ENCODE measurements at places on chromosomes 7 and 10.
A peak's percentile ranks its signal among the peaks of the same experiment; 100 is the strongest.

DNA sequence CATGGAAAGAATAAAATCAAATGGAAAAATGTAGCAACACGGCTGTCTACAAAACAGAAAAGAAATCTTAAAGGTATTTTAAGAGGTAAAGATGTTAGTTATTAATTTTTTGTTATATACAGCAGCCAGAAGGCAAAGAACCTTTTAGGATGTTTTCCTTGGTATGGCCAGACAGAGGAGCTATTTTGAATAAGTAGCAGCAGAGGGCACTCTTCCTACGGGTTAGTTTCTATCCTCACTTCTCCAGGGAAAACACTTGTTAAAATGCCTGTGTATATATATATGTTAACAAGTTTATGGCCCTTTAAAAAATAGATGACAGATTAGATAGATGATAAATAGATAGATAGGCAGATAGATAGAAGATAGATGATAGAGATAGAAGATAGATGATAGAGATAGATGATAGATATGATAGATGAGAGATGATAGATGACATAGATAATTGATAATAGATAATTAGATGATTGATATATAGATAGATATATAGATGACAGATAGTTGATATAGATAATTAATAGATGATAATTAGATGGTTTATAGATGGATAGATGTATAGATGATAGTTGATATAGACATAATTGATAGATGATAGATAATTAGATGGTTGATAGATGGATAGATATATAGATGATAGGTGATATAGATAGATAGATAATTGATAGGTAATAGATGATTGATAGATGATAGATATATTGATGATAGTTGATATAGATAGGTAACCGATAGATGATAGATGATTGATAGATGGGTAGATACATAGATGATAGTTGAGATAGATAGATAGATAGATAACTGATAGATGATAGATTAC is 57.8 kb upstream of the WIPF3 start:
- DNase-seq: peak; percentile 55

- no peak for DNase-seq
These were observed 368.8 kb downstream of the SFMBT2 start for GRCh38 chr10:7042000-7042399.

- no peak for DNase-seq
These were observed 212.4 kb upstream of the GALNT17 start for GRCh38 chr7:70919481-70920073.

- no peak for DNase-seq
These were observed 87.7 kb downstream of the NKX6-2 start for GRCh38 chr10:132698211-132698751.

DNA sequence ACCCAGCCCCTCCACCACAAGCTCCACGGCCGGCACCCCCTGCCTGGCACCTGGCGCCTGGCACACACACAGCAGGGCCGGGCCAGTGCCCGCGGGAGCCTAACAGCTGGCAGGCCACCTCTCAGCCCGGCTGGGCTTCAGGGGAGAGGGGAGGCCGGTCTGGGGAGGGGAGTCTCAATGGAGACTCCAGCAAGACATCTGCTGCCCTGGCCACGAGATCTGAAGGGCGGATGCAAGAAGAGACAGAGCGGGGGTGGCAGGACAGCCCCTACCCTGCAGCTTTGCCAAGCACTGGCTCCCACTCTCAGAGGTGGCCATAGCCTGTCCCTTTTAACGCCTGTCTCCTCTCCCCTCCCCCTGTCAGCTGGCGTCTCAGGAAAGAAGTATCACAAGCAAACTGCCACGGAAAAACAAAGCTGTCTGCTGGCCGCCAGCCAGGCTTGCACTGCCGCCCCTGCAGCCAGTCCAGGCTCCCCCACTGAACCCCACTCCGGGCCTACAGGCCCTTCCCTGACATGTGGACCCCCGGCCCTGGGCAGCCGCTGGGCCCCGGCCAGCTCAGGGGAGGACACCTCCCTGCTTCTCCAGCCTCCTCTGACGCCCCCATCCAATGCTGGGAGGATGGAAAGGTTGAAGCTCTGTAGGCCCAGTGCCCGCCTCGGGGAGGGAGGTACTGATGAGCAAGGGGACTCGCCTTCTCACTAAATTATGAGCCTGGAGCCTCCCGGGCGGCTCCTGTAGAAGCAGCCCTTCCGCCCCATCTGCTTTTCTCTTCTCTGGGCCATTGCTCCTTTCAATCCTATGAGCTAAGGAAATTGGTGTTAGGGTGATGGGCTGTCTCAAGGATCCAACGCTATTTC is 178.4 kb downstream of the ARHGAP12 start:
- DNase-seq: peak; percentile 90

- DNase-seq: no peak
These were observed 223.6 kb downstream of the MDFIC start for GRCh38 chr7:115145512-115145911.

- no peak for DNase-seq
These were observed 804.4 kb upstream of the CELF2 start for GRCh38 chr10:10213237-10213636.

DNA sequence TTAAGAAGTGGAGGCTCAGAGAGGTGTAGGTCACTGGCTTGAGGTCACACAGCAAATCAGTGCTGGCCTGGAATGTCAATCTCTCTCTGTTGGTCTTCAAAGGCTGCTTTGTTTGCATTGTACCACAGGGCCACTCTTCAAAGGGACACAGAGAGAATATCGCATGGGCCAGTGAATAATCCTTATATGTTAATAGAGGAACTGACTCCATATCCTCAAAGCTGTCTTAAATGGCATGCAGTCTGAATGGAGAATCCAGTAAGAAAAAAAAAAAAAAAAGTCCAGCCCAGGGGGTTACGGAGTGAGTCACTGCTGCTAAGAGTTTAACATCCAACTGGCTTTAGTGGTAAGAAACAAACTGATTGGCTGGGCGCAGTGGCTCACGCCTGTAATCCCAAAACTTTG is 54.1 kb downstream of the NRAP start:
- DNase-seq: no peak

DNA sequence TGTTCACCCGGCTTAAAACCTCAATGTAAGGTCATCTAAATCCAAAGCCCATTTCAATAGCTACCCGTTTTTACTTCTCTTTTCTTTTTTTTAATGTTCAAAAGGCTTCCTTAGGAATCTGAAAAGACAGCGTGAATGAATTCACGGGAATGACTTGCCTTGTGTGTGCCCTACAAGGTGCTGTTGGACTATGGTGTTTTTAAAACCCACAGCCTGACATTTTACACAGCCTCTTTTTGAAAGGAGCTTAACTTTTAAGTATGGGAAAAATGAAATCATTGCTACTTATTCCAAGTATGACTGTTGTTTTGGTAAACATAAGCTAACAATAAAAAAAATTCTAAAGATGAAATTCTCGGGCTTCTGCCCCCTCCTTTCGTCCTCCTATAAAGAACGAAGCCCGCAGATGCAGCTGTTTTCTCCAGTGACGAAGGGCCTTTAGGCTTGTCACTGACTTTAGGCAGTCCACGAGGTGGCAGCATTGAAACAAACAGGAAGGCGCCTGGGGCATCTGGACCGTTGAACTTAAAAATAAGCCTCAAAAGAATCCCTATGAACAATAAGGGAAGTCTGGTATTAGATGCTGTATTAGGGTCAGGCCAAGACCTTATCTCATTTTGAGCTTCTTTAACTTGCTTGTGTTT is 141.3 kb downstream of the NRP1 start:
- peak; percentile 72 for DNase-seq

- DNase-seq: no peak
These were observed 34.5 kb downstream of the SNX10 start for GRCh38 chr7:26326211-26326610.

- no peak for DNase-seq
These were observed 148.0 kb downstream of the RNF216 start for GRCh38 chr7:5633161-5634106.

DNA sequence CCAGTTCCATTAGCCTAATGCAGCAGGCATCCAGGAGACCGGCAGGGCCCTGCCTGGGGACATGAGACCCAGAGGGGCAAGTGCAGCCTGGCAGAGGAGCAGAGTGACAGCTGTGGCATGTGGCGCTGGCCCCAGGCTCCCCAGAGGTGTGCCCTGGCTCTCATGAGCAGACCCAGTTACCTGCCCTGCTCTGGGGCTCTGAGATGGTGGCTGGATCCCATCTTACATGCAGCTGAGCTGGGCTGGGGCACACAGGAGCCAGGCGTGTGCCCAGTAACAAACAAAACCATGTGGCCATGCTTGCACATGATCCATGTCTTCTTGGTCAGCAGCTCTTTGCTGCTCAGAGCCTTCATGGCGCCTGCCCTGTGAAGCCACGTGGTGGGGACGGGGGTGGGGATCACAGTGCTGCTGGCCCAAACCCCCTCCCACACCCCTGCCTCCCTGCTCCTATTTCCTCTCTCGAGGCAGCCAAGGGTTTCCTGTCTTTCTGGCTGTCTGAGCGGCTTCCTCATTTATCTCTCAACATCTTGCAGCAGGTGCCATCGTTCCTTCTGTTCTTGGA is 40.3 kb upstream of the GTF2I start:
- DNase-seq: no peak

DNA sequence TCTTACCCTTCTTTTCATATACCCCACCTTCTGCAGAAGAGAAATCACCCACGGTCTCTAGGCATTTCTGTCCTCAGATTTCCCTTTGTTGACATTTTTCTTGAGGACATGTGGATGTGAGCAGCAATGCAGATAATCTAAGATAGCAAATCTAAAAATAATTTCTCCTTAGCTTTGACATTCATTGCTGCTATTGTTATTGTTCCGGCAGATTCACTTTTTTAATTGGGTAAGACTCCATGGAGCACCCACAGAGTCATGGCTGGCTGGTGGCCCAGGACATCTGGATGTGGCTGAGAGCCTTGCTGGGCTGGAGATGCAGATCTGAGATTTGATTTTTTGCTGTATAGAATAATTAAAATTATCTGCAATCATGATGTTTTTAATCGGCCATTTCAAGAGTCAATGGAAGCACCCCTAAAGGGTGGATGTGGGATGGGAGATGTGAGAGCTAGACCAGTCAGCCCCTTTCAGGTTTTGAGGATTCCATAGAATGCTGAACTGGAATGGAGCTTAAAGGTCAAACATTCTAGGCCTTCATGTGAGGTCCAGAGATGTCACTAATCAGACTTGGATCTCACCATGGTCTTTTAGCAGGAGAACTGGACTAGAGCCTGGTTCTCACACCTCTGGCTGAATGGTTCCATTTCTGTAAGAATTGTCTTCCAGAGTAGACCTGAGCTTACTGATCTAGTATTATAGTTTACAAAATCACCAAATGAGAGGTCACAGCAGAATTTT is 37.5 kb downstream of the TAS2R41 start:
- no peak for DNase-seq

- no peak for DNase-seq
These were observed 115.1 kb downstream of the PRKCQ start for GRCh38 chr10:6464862-6465430.

DNA sequence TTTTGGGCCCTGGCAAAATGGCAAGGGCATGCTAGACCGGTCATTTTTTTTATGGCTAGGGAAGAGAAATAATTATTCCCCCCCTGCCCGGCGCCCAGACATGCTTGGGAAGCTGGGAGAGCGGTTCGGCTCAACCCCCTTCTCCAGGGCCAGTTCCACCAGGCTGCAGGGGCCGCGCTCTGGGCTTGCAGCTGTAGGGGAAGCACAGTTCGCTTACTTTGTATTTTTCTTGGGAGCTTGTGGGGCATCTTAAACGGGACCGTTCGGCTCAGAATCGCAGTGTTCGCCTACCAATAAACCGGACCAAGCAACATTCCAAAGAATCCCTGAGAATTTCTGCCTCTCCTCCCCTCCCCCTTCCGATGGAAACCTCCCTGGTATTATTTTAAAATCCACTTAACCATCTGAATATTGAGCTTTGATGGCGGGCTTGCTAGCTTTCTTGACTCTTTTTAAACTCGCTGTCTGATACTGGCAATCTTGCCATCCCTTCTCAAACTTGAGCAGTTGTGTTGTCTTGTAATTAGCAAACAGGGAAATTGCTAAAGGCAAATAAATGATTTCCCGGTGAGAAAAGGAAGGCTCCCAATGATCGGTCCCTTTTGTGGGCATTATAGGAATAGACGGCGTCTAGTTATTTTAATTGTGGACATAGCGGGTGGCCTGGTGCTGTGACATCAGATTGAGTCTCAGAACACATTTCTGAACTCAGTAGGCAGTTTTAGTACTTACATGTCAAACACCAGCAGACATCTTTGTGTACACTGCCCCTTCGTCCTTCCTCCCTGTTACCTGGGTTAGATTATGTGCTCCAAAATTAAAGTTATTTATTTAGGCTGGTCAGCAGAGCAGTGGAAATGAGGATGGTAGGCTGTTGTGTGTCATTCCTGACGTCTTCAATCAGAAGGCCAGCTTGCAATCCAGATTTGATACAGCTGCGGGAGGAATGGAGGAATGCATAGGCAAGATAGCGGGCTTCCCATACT is 3.4 kb downstream of the TCF7L2 start:
- no peak for DNase-seq

GRCh38 chr7:102129636-102130370 is 156.9 kb upstream of the SH2B2 start:
- DNase-seq: no peak

GRCh38 chr10:108167766-108168165 is 1003.3 kb upstream of the SORCS1 start:
- DNase-seq: no peak

GRCh38 chr7:70579397-70580097 is 552.4 kb upstream of the GALNT17 start:
- no peak for DNase-seq

DNA sequence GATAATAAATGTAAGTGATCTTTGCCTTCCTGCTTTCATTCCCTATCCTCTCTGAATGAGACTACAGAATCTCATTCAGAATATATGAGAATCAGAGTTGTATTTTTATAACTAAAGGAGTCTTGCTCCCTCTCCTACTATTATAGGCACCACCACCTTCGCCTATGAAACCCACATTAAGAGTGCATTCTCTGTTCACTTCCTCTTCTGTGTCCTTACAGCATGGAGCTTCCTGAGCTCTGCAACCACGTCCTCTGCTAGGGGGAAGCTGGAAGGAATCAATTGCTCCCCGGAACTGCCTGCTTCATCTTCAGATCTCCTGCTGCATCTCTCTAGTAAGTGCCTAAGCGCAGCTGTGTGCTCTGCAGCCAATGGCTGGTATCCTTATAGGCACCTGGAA is 820.7 kb downstream of the GRID1 start:
- peak; percentile 4 for DNase-seq

GRCh38 chr7:4836206-4836661 is 25.6 kb downstream of the PAPOLB start:
- no peak for DNase-seq

GRCh38 chr7:34277803-34278199 is 372.5 kb downstream of the BMPER start:
- no peak for DNase-seq

- no peak for DNase-seq
These were observed 194.1 kb upstream of the ZNF804B start for GRCh38 chr7:88565401-88565800.

DNA sequence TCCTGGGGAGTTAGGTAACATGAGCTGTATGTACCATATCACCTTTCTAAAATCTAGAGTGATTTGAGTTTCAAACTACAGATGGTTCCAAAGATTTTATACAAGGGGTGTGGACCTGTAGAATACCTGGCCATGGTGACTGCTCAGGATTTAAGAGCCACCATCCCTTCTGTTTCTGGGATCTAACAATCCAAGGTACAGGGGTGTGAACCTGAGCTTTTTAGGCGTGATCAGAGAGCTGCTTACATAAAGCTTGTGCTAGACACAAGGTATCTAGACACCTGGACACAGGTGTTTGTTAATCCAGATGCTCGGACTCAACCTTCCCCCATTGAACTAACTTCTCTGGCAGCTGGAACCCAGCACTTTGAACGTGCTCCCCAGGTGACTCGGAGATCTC is 516.4 kb downstream of the RPS24 start:
- no peak for DNase-seq

Data from NCI-H1105 (cell line).